HCT116 (cell line): ENCODE measurements at places on chromosomes 13 and 19. TPM values are rescaled to one million over a fixed set of nuclear protein-coding genes. Genes with fewer than 3 reads are reported as not detected.

DNA sequence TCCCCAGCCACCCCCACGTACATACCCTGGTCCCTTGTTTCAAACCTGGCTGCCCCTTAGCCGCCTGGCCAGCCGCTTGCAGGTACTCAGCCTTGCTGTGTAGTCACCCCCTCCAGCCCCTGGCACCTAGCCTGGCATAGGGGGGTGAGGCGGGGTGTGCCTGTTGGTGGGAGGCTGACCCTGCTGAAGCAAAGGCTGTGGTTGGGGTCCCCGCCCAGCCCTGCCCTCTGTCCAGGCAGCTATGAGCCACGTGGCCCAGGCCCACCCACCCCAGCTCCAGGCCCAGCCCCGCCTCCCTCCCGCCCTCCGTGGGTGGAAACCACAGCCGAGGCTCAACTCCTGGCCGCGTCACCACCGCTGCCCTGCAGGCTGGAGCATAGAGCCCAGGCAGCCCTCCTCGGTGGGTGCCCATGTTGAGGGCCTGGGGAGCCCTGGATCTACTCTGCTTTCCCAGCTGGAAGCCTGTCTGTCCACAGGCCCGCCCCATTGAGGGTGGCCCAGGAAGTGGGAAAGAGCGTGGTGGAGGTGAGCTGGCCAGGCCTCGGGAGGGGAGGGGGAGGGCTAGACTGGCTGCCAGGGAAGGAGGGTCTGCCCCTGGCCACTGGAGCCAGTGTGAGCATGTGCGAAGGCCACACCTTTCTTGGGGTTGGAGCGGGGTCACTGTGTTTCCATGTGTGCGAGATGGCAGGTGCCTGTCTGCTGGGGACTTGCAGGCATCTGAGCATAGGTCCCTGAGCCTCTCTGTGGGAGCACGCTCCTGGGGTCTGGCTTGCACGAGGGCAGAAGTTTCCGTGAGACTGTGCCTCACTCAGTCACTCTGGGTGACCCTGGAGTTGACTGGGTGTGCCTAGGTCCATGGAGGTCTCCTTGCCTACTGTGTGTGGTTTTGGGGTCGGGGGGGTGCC, 31.0 kb downstream of the PAK4 start:
- no peak overlapping the region for H3K4me3 ChIP-seq
- H3K4me1 ChIP-seq, result peaks cover 37% of the 10 kb centered on the region
- no peaks in the 10 kb centered on the region for H3K36me3 ChIP-seq
- DNase-seq, result no peak
- H3K27ac ChIP-seq, result peak overlapping the region; percentile 75; the same call in 1 of the 2 replicates

GRCh38 chr13:41313117-41313516, 2.0 kb downstream of the NAA16 start:
- H3K27me3 ChIP-seq, result no peaks in the 10 kb centered on the region
- H3K36me3 ChIP-seq, result no peaks in the 10 kb centered on the region; the same call in 1 of the 2 replicates
- no peak overlapping the region; the same call in 1 of the 2 replicates for H3K4me3 ChIP-seq
- no peak overlapping the region for H3K27ac ChIP-seq
- DNase-seq, result no peak
- peaks cover 12% of the 10 kb centered on the region for H3K4me1 ChIP-seq

DNA sequence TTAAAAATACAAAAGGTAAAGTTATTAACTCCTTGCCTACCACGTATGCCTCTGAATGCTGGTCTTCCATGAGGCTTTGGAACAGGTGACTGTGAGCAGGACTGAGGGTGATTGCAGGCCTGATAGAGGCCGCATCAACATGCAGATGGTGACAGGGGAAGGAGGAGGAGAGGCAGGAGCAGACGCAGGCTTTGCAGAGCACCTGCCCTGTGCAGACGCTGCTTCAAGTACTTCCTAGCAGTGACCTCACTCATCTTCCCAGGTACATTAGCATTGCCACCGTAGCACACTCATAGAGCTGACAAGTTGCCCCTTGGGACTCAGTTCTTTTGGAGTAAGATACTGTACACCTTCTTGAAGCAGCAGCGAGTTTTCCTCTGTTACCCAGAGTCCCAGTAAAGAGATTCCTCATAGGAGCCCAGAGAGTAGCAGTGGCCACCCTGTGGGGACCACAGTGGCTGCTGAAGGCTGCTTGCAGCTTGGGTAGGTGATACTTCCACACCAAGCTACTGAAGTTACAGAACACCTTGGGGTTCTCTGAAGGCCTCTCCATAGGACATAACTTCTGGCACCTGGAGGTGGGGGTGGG, 56.0 kb downstream of the ZNF536 start:
- no peak overlapping the region for H3K4me3 ChIP-seq
- no peak overlapping the region for H3K27ac ChIP-seq
- H3K36me3 ChIP-seq, result no peaks in the 10 kb centered on the region
- H3K4me1 ChIP-seq, result no peaks in the 10 kb centered on the region

DNA sequence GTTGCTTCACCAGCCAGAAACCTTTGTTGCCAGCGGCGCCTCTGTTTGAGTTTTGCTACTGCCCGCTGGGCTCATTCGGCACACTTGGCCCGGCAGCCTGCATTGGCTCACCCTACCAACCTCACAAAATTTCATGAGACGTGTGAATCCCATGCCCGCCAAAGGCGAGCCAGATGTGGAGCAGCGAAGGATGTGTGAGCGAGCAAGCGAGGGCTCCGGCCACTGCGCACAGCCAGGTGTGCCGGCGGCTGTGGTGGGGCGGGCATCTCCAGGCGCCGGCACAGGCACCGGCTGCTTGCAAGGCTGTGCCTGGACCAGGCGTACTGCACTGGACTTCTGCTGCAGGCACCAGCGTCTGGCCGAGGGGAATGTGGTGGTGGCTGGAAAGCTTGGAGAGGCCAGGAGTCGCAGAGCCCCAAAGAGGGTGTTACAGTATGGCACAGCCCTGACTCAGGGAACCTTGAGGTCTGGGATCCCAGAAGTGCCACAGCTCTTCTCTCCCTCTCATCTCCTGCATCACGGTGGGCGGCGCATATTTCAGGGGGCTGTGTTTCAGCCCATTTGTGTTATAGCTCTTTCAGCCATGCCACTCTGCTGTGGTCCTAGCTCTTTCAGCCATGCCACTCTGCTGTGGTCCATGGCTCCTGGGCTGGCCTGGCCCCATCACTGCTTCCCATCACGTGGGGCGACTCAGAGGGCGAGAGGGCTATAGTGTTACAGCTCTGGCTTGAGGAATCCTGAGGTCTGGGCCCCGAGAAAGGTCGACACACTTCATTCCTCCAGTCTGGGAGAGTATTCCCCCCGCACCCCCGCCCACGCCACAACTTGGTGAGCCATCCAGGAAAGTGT, 592.0 kb upstream of the SLITRK5 start:
- no peaks in the 10 kb centered on the region for H3K4me1 ChIP-seq
- no peaks in the 10 kb centered on the region for H3K27me3 ChIP-seq
- DNase-seq, result no peak
- H3K27ac ChIP-seq, result no peak overlapping the region
- H3K36me3 ChIP-seq, result no peaks in the 10 kb centered on the region
- no peak overlapping the region for H3K4me3 ChIP-seq

GRCh38 chr13:19759669-19760068, 23.1 kb downstream of the PSPC1 start:
- no peaks in the 10 kb centered on the region for H3K4me1 ChIP-seq
- no peaks in the 10 kb centered on the region for H3K27me3 ChIP-seq
- H3K36me3 ChIP-seq, result peaks cover 30% of the 10 kb centered on the region
- no peak overlapping the region for H3K27ac ChIP-seq
- no peak overlapping the region for H3K4me3 ChIP-seq

DNA sequence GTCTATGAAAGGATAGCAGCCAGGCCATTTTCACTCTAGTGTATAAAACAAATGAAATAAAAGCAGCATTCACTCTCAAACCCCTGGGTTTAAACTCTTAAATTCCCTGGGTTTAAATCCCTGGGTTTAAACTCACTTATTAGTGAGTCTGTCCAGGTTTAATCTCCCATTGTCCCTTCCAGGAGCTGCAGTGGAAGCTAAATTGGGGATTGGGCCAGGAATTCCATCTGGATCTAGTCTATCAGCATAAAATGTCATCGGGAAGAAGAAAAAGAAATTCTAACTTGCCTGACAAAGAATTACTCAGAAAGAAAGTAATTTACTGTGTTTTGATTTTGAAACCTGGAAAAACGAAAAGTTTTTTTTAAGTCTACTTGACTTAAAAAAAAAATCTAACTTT, 54.8 kb downstream of the FRY start:
- H3K36me3 ChIP-seq, result no peaks in the 10 kb centered on the region
- no peak for DNase-seq
- H3K4me1 ChIP-seq, result peaks cover 8% of the 10 kb centered on the region
- no peaks in the 10 kb centered on the region for H3K27me3 ChIP-seq
- H3K27ac ChIP-seq, result no peak overlapping the region
- H3K4me3 ChIP-seq, result no peak overlapping the region

- no peak for DNase-seq
- no peaks in the 10 kb centered on the region for H3K27me3 ChIP-seq
- H3K4me1 ChIP-seq, result peaks cover 8% of the 10 kb centered on the region; the same call in 1 of the 2 replicates
- H3K4me3 ChIP-seq, result no peak overlapping the region
- no peaks in the 10 kb centered on the region for H3K36me3 ChIP-seq
- no peak overlapping the region for H3K27ac ChIP-seq
These were observed 5.9 kb downstream of the TTYH1 start for GRCh38 chr19:54421169-54421516.

DNA sequence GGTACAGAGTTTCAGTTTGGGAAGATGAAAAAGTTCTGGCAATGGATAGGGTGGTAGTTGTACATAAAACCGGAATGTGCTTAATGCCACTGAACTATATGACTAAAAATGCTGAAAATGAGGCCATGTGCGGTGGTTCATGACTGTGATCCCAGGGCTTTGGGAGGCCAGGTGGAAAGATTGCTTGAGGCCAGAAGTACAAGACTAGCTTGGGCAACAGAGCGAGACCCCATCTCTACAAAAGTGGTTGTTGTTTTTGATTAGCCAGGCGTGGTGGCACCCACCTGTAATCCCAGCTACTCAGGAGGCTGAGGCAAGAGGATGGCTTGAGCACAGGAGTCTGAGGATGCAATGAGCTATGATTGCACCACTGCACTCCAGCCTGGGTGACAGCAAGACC, 12.8 kb downstream of the SMAD9 start:
- H3K27me3 ChIP-seq, result no peaks in the 10 kb centered on the region
- H3K36me3 ChIP-seq, result no peaks in the 10 kb centered on the region
- no peak overlapping the region for H3K27ac ChIP-seq
- DNase-seq, result no peak
- H3K4me3 ChIP-seq, result no peak overlapping the region

DNA sequence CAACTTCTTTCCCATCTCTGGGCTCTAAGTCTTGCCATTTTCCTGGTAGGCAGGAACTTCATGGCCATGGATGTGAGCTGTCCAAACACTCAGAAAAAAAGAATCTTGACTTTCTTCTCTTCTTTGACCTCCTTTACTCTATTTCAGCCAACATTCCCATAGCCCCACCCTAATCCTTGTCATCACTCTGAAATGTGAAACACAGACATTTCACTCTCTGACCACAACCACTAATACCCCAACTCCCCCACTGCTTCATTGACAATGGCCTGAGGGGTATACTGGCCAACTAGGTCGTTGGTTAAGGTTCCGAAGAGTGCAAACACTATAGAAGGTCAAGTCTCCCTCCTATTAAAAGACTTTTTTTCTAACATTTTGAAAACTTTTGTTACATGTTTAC, 4.7 kb upstream of the CYP2A13 start:
- no peak for DNase-seq
- H3K36me3 ChIP-seq, result no peaks in the 10 kb centered on the region
- H3K27ac ChIP-seq, result no peak overlapping the region
- H3K4me3 ChIP-seq, result no peak overlapping the region
- no peaks in the 10 kb centered on the region for H3K4me1 ChIP-seq

GRCh38 chr13:92833071-92833470, 393.5 kb upstream of the GPC6 start:
- no peaks in the 10 kb centered on the region for H3K4me1 ChIP-seq

DNA sequence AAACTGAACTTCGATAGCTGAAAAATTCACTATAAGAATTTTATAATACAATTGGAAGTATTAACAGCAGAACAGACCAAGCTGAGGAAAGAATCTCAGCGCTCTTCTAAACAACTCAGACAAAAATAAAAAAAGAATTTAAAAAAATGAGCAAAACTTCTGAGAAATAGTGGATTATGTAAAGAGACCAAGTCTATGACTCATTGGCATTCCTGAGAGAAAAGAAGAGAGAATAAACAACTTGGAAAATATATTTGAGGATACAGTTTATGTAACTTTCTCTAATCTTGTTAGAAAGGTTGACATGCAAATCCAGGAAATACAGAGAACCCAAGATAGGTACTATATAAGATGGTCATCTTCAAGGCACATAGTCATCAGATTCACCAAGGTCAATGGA, 25.4 kb downstream of the SLC25A15 start:
- H3K4me3 ChIP-seq, result no peak overlapping the region
- no peak for DNase-seq
- 0 out of 2 replicates have a peak, but pooled peaks cover under 1% of the 10 kb centered on the region for H3K36me3 ChIP-seq
- H3K4me1 ChIP-seq, result 0 out of 2 replicates have a peak, but pooled peaks cover 3% of the 10 kb centered on the region
- H3K27ac ChIP-seq, result no peak overlapping the region

- peak; percentile 48 for DNase-seq
- peaks cover 17% of the 10 kb centered on the region for H3K4me1 ChIP-seq
These were observed at the start of gene ZNF544 for GRCh38 chr19:58228585-58229254. Gene ZNF544 (plus strand): TSS chr19:58228914. CDS start chr19:58244024, 15,110 bp downstream.

DNA sequence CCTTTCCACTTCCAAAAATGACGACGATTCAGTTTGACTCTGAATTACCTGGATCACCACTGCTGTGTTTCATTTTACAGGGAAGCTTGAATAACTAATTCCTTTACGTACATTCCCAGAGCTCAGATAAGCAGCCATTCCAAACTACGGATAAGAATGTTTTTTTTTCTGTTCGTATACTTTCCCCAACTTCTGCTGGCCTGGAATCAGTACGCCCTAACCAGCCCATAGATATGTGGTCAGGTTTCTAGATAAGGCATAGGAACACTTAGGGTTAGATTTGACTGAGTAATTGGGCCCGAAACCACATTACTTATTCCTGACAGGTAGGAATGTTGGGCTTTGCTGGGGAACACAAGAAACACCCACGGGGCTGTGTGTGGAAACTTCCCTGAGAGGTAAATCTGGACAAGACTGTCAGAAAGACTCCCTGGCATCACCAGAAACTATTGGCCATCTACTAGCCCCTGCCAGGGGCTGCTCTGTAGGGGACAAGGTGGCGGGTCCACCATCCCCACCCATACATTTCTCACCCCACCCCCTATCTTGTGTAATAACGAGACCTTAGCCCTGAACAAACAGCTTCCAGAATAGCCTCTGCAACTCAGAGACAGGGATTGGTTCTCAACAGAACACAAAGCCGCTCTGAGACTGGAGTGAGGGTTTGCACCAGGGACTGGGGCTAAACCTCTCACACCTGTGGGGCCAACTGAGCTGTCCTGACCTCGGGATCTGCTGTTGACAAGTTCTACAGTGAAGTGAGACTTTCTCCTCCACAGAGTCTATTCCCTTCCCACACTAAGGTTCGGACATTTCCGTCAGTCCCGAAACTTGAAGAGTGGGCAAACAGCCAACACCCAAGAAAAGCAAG, 15.6 kb downstream of the RHPN2 start:
- H3K27ac ChIP-seq, result peak overlapping the region; percentile 56
- peaks cover 81% of the 10 kb centered on the region for H3K4me1 ChIP-seq
- H3K27me3 ChIP-seq, result no peaks in the 10 kb centered on the region
- peaks cover 3% of the 10 kb centered on the region; the same call in 1 of the 2 replicates for H3K36me3 ChIP-seq

GRCh38 chr19:15759962-15760565, 22.3 kb downstream of the OR10H3 start:
- H3K36me3 ChIP-seq, result no peaks in the 10 kb centered on the region
- H3K27ac ChIP-seq, result no peak overlapping the region
- H3K4me1 ChIP-seq, result no peaks in the 10 kb centered on the region
- DNase-seq, result peak; percentile 12
- peaks cover 20% of the 10 kb centered on the region for H3K27me3 ChIP-seq

Gene PRMT1
- 428 TPM for total RNA-seq

Gene HPN
- 0.32 TPM for total RNA-seq

Gene OR7D2
- total RNA-seq, result 0.07 TPM

Gene NKPD1
- 0.64 TPM for total RNA-seq

Gene SPC24
- total RNA-seq, result 33.9 TPM
